Activated CD4-positive, alpha-beta T cell treated with anti-CD3 and anti-CD28 coated beads, Interleukin-2, Interleukin-6, amounts not matched to agents 100 ng/mL and 50 ng/mL, durations not matched to agents 16 hours and 8 hours (primary cell): ENCODE measurements at places on chromosomes 2 and 18.

DNA sequence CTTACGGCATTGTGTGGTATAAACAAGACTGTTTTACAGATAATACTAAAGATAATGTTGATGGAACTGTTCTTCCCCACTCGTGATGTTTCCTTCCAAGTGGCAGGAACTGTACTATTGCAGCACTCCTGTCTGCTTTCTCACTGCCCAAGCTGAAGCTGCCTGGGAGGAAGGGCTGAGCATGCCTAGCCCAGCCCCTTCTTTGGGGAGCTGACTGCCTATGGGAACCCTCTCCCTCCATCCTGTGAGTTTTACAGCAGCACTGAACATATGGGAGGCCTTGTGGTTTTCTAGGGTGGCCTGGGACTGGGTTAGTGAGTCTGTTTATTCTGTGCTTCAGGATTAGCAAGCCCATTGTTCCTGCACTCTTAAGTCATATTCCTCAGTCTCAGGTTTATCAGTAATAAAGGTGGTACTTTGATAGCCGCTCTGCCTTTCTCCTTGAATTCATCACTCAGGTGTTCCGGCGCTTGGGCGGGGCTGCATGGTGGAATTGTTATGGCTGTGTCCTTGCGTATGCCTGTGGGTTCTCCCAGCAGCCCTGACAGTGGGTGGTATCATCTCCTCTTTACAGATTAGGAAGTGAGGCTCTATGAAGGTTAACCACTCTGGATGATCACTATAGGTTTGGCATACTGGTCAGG lies 379.7 kb downstream of the PTPRM start:
- peak; percentile 35 for DNase-seq

GRCh38 chr2:216857131-216857550 lies 2.7 kb downstream of the TNP1 start:
- DNase-seq: peak; percentile 51

DNA sequence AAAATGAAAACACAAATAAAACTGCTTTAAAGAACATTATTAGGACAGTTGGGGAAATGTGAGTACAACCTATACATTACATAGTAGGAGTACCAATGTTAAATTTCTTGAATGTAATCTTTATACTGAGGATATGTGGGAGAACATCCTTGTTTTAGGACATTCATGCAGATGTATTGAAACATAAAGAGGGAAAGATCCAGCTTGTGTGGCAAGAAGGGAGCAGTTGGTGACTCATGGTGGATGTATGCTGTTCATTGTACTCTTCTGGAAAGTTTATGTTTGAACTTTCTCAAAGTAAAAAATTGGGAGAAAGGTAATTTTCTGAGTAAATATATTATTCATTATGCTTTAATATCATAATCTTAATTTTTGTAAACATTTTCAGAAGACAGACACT lies 132.1 kb upstream of the DLGAP1 start:
- DNase-seq: no peak

DNA sequence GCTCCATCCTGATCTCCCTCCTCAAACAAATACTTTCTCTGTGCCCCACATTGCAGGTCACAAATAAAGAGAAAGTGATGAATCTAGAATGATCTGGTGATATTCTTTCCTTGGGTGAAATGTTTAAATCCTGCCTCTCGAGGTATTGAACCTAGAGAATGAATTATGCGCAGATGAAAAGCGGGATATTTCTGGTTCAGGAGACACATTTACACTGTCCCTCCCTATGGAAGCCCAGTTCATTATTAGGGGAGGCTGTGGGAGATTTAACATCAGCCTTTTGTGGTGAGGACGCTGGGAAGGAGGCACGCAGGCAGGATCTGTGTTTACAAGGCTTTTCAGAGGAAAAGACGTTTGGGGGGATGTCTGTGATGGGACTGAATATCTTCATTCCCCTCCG lies 20.6 kb downstream of the MAPRE2 start:
- no peak for DNase-seq

DNA sequence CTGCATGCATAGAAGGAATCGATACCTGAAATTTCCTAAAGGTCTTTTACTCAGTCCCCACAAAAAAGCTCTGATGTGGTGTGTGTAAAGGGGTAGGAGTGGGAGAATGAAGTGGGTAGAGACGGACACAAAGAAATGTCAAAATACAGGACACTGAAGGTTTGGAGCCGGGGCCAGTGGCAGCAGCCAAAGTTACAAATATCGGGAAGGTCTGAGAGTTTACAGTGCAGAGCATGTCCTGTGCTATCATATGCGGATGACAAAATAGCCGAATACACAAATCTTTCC lies 89.9 kb upstream of the STON1 start:
- DNase-seq: no peak

DNA sequence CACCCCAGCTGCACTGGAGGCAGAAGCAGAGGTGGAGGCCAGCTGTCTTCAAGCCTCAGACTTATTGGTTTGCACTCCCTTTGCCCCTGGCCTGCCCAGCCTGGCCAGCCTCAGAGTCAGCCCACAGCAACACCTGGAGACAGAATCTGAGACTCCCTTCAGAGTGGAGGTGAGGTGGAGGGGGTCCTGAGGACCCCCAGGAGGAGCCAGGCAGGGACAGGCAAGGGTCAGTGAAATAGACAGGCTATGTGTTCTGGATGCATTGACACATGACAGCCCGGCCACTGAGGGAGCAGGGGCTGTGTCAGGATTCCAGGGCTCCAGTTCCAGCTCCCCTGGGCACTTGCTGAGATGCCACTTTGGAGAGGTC lies 309.7 kb downstream of the MYCN start:
- DNase-seq: no peak

- DNase-seq: no peak
These were observed 290.5 kb upstream of the ZSWIM2 start for GRCh38 chr2:187139469-187139868.

DNA sequence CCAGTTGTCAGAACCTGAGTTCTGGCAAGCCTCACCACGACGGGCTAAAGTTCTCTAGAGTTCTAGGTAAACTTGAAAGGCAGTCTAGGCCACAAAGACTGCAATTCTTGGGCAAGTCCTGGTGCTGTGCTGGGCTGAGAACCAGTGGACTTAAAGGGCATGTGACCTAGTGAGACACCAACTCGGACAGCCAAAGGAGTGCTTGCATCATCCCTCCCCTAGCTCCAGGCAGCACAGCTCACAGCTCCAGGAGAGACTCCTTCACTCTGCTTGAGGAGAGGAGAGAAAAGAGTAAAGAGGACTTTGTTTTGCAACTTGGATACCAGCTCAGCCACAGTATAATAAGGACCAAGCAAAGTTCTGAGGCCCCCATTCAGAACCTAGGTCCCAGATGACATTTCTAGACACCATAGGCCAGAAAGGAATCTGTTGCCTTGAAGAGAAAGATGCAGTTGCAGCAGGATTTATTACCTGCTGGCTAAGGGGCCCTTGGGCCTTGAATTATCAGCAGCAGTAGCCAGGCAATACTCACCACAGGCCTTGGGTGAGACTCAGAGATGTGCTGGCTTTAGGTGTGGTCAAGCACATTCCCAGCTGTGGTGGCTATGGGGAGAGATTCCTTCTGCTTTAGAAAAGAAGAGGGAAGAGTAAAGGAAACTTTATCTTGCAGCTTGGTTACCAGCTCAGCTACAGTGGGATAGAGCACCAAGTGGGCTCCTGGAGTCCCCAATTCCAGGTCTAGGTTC lies 51.8 kb downstream of the UPP2 start:
- DNase-seq: no peak

GRCh38 chr2:6948677-6949351 lies 31.6 kb downstream of the RNF144A start:
- no peak for DNase-seq

DNA sequence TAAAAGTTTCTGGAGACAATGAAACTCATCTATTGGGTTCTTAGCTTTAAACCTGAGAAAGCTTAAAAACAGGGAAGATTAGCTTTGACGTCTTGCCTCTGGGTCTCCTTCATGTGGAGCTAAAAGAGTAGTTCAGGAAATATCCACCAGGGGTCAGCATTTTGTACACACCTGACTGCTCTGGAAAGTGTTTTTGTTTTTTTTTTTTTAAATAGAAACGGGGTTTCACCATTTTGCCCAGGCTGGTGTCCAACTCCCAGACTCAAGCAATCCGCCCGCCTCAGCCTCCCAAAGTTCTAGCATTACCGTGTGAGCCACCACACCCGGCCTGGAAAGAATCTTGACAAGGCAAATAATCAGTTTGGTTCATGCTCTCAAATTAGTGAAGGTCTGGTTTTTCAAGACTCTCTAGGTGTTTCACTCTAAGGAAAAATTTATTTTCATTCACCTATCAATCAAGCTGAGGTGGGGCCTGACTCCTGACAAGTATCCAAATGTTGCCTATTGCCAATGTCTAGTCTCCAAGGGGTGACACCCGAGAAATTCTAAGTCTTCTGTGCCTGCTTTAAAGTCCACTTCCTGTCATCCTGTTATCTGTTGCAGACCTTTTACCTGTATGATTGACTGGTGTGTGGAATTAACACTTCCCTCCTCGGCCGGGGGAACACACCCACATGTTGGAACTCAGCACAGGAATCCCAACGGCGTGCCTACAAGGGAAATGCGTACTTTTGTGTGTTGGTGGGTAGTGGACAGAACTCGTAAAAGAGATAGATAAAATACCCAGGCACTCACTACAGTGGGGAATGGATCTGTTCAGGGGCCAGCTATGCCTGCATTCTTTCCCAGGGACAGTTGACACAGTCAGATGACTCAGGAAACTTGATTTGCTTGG lies 11.3 kb downstream of the IL1RN start:
- DNase-seq: peak; percentile 88

GRCh38 chr2:64312622-64313397 lies 141.2 kb upstream of the LGALSL start:
- DNase-seq: no peak

GRCh38 chr18:49537232-49537896 lies 24.5 kb upstream of the LIPG start:
- DNase-seq: no peak

DNA sequence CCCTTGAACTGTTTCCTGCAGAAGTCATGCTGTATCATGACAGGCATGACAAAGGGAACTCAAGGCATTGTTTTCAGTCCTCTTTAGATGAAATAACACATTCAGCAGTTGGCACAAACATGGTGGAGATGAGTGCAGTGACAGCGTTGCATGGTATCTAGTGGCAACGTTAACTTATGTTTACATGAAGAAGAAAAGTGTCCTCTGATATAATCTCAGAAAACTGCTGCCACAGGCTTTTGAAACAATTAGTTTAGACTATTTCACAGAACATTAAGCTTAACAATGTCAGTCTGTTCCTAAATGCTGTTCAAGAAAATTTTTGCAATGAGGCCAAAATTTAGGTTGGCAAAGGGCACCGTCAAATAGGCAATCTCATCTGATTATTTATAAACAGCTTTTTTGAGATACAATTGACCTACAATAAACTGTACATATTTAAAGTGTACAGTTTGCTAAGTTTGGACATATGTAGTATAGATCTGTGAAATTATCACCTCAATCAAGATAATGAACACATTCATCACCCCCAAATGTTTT lies 64.7 kb downstream of the LYPD6B start:
- no peak for DNase-seq

DNA sequence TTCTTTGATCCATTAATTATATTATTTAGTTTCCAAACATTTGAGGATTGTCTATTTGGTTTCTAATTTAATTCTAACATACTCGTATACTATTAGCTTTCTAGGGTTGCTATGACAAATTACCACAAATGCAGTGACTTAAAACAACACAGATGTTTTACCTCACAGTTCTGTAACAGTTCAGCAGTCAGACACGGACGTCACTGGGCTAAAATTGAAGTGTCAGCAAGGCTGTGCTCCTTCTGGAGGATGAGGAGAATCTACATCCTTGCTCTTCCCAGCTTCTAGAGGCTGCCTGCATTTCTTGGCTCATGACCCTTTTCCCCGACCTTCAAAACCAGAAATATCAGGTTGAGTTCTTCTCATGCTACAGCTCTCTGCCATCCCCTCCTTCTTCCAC lies 117.6 kb downstream of the TFCP2L1 start:
- no peak for DNase-seq

- DNase-seq: no peak
These were observed 593.1 kb downstream of the CBLN2 start for GRCh38 chr18:71951001-71951400.

GRCh38 chr2:152432206-152432653 lies 97.3 kb downstream of the FMNL2 start:
- no peak for DNase-seq

DNA sequence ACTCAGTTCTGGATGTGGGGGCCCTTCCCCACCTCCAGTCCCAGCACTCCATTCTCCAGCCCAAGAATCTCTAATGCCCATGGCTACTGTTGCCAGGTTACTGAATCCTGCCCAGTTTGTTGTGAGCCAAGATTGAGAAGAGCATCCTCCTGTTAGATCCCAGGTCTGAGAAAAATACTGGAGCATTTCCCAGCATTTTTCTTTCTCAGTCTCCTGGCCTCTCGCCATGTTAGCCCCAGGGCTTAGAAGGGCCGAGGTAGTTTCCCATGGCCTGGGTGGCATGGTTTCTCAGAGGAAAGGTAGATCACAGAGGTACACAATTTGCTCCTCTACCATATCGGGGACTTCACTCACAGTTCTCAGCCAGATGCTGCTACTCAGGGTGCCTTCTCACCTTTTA lies 135.7 kb downstream of the OTX1 start:
- DNase-seq: no peak

GRCh38 chr18:23209031-23209430 lies 73.7 kb downstream of the CABLES1 start:
- peak; percentile 30 for DNase-seq

- no peak for DNase-seq
These were observed 256.2 kb downstream of the TSN start for GRCh38 chr2:122011493-122012270.

GRCh38 chr18:36297417-36298125 lies at the start of gene FHOD3:
Gene FHOD3 (plus strand): TSS chr18:36297713. CDS start chr18:36297836, 123 bp downstream.
- DNase-seq: no peak

GRCh38 chr2:83615511-83615910 lies 843.6 kb downstream of the SUCLG1 start:
- no peak for DNase-seq

DNA sequence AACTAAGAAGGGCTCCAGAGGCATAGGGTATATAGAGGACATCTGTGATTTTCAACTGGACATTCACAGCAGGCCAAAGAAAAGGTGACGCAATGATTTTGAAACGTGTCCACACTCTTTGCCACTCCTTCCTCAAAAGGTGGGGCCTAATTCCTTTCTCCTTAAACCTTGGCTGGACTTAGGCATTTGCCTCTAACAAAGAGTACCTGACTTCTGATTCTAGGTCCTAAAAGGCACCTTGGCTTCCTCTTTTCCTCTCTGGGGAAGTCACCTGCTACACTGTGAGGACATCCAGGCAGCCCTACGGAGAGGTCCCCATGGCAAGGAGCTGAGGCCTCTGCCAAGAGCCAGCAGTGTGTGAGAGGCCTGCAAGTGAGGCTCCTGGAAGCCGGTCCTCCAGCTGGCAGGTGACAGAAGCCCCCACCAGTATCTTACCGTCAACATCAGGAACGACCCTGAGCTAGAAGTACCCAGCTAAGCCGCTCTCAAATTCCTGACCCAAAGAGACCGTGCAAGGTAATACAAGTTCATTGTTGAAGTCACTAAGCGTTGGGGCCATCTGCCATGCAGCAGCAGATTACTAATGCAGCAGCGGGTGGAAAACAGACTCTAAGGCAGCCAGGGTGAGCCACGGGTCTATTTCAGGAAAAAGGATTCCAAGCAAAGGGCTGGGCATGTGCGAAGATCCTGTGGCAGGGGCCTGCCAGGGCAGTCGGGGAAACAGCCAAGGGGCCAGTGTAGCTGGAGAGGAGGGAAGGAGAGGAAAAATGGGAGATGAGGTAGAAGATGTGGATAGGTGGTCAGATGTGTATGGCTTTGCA lies 7.4 kb upstream of the HES6 start:
- no peak for DNase-seq

GRCh38 chr2:143994961-143995360 lies 525.0 kb downstream of the ZEB2 start:
- no peak for DNase-seq
